Activated T-helper 17 cell treated with anti-CD3 and anti-CD28 coated beads, Interleukin-2, amount 50 U/mL, for 72 hours (primary cell): ENCODE measurements at places on chromosomes 3 and 15.

- no peak for ATAC-seq
These were observed 105.7 kb downstream of the LRRK1 start for GRCh38 chr15:101024706-101025500.

GRCh38 chr15:59609730-59610712 is 1.6 kb upstream of the GCNT3 start:
- no peak for ATAC-seq

DNA sequence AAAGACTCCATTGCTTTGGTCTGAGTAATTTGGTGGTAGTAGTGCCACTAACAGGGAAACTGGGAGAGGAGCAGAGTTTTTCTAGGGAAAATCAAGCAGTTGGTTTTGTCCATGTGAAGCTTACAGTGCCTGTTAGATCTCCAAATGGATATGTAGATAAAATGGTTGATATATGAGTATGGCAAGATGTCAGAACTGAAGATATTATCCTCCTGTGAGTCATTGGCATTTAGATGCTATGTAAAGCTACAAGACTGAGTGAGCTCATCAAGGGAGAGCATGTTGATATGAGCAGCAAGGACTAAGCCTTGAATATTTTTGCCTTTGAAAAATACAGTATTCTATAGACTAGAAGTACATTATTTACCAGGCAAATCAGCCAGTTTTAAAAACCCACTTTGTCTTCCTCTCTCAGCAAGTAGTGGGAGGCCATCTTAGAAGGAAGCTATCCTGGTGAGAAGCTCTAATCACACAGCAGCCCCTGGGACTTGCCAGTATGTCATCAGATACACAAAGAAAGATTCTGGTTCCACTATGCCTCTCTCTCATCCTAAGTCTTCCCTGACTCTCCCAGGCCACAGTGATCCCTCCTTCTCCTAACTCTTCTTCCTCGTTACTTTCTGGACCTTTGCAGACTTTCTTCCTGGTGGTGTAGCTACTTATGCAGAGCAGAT is 77.4 kb upstream of the ANKRD28 start:
- ATAC-seq, result peak; percentile 60

- ATAC-seq, result no peak
These were observed 95.7 kb downstream of the PPM1L start for GRCh38 chr3:160851629-160852210.

DNA sequence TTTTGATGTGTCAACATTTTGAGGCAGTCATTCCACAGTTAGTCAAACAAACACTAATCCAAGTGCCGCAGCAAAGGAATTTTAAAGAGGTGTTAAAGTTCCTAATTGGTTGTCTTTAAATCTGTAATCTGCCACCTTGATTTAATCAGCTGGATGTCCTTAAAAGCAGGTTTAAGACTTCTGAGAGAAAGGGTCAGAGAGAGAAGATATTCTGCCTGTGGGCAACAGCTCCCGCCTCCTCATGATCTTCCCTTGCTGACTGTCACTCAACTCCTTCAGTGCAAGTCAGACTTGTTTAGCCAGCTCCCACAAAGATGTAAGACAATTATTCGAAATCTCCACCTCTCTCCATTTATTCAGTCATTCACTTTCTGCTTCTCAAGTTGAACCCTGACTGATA is 92.6 kb upstream of the MYRIP start:
- ATAC-seq, result no peak

GRCh38 chr3:189071446-189071845 is 100.3 kb upstream of the TPRG1 start:
- peak; percentile 100 for ATAC-seq

GRCh38 chr3:14370720-14371572 is 31.5 kb upstream of the SLC6A6 start:
- ATAC-seq, result no peak

GRCh38 chr3:2945121-2945520 is 165.1 kb downstream of the IL5RA start:
- ATAC-seq, result no peak

DNA sequence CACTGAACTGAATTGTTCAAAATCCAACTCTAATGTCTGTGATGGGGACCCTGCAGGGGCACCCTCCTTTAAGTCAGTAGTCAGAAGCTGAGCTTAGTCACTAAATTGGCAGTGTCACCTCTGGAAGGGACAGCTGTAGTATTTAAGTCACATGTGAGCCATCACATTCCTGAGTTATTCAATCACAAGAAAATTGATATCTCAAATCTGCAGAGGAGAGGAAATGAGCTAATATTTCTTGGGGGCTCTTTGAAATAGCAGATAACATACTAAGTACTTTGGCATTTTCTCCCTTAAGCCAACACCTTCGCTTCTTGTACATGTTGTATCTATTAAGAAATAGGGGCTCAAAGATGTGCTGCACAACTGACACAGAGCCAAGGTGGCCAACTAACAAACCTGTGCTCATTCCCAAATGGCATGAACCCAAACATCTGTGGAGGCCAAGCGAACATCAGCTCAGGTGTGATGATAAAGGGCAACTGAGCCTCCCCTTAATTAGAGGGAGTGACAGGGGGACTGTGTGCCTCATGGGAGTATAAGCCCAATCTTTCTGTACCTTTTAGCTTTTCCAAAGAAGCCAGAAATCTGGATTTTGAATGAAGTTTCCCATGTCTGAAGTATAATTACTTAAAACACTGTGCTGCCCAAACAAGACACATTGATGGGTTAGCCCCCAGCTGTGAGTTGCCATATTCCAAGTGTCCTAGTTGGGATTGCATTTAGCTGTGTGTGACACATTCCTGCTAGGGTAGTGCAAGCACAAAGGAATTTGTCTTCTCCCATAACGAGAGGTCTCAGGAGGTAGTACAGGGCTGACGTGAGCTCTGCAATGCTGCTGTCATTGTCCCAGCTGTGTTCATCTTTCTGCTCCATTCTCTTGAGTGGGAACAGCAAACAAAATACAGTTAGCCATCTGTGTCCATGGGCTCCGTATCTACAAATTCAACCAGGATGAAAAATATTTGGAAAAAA is 63.3 kb downstream of the ABHD5 start:
- ATAC-seq, result no peak

DNA sequence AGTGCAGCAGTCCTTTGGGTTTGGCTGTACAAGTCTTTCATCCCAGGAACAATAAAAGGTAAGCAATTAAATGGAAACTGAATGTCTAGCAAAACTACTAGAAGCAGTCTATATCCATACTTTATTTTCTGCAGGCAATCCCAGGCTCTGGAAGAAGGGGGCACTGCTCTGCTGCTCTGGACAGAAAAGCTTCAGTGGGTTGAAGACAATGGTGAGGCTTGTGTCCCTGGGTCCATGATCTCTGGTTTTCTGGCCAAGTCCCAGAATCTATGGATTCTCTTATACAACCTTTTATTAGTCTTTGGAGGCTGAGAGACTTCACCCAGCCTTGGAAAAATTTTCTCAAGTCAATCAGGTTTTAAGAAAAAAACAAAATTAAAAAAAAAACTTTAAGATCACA is 35.6 kb downstream of the SCAP start:
- no peak for ATAC-seq

- no peak for ATAC-seq
These were observed 108.2 kb downstream of the THSD4 start for GRCh38 chr15:71223516-71223915.

GRCh38 chr3:45841420-45841756 is 531 bp downstream of the LZTFL1 start:
- peak; percentile 42 for ATAC-seq

GRCh38 chr3:151377768-151378385 is 6.7 kb downstream of the P2RY12 start:
- no peak for ATAC-seq

GRCh38 chr3:143170676-143171075 is 51.1 kb downstream of the CHST2 start:
- ATAC-seq, result peak; percentile 14

- ATAC-seq, result peak; percentile 87
These were observed 37.5 kb upstream of the CHST2 start for GRCh38 chr3:143081844-143082778.

GRCh38 chr3:135760581-135760980 is 204.9 kb upstream of the PPP2R3A start:
- no peak for ATAC-seq

DNA sequence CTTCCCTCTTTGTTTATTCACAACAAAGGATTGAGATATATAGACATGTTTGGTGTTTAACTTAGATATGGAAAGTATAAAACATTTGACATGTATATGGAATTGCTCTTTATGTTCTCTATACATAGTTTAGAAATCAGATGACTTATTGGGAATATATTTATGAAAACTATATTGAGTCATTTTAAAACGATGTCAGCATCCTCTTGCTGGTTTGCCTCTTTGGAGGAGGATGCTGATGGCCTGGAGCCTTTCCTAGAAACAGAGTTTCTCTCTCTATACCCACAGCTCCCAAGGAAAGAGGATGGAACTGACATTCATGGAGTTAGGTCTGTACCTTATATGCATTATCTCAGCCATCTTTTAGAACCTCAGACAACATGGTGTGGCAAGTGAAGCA is 40.3 kb downstream of the ZBTB38 start:
- no peak for ATAC-seq

DNA sequence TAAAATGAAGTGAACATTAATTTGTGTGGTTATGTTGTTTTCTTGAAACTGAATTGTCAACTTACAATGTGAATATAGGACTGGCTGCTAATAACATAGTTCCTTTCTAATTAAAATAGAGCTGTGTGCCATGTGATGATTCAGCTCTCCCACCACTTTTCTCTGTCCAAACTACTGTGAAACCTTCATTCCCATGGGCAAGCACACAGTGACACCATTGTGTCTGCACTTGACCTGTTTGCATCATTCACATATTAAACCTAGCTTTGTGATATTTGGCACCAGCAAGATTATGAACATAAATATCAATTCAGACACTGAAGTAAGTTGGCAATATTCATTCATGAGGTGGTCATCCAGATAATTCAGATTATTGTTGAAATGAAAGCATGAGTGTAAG is 78.8 kb upstream of the TCF12 start:
- no peak for ATAC-seq

- peak; percentile 43 for ATAC-seq
These were observed 50.5 kb upstream of the SPSB4 start for GRCh38 chr3:141000686-141001085.

- ATAC-seq, result no peak
These were observed 36.7 kb upstream of the CCDC174 start for GRCh38 chr3:14614862-14615261.

DNA sequence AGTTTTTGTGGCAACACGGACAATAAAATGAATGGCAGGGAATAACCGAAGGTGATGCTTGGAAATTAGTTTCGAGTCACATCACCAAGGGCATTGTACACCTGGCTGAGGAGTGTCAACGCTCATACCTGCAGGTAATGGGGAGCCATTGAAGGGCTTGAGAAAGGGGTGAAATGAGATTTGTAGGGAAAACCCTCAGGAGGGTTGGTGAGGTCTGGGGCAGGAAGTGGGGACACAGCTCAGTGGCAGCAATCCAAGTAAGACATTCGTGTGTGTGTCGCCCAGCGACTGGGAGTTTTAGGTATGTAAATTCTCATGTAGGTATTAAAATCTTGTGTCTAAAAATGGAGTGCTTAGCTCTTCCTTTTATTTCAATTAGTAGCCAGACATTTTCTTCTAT is 14.3 kb downstream of the PARP14 start:
- ATAC-seq, result no peak

DNA sequence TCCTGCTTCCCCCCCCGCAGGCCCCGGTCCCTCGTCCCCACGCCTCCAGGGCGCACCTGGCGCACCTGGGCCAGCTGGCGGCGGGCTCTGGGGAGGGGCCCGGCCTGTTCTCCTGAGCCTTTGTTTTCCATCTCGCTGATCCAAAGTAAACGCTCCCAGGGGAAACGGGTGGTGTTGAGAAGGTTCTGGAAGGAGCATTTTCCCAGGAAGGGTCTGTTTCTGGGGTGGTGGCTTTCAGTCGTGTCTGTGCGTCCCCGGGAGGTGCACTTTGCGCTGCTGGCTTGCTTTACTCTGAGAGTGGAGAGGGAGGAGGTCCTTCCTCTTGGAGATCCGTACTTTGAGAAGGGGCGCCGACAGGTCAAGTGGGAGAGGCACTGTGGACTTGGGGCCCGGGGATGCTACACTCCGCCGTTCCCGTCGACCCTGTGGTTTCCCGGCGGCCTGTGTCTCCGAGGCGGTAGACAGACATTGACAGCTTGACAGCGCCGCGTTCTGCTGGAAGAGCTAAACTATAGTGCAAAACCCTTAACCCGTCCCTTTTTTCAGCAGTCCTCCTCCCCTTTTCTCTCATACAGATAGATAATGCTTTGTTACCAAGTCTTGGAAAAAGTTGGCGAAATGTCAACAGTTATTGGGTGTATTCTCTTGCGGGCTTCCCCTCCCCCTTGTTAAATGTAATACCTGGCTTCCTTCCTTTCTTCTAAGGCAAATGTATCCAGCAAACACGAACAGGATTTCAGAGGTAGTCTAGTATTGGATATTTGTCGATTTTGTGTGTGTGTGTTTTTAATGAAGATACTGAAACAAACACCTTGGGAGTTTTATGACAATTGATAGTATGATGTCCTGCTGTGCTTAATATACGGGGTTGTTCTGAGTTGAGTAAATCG is 6.5 kb downstream of the TPM1 start:
- peak; percentile 6 for ATAC-seq

DNA sequence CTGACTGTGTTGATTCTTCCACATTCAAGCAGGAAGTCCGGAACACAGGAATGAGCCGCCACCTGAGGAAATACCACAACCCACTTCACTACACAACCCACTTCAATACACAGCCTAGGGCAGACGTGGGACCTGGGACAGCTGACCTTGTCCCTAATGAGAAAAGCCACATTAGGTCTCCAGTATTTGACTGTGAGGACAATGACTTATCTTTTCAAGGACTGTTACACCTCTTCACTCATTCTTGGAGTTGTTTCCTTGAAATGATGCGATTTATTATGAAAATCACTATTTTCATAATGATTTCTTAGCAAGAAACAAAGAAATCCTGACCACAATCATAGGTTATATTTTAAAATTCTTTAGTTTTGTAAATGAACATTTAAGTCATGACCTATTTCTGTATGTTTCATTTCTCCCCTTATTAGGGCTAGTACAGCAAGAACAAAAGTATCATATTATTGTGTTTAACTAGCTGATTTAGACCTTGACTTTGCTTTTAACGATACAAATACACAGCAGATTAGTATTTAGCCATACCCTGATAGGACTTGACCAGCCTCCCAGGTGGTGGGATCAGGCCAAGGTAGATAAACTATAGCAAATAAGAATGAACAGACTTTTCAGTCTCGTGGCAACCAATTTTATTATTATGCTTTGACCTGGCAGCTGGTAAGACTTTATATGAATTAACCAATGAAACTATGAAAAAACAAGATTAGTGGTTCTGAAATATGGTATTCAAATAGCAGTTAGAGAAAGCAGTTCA is 6.0 kb downstream of the RAB27A start:
- peak; percentile 44 for ATAC-seq

- ATAC-seq, result no peak
These were observed 279.8 kb downstream of the ROBO2 start for GRCh38 chr3:77319711-77320110.

GRCh38 chr15:52013151-52013791 is 5.7 kb upstream of the MAPK6 start:
- ATAC-seq, result peak; percentile 81
